ENCODE measurements at places on chromosomes 7 and 10.

DNA sequence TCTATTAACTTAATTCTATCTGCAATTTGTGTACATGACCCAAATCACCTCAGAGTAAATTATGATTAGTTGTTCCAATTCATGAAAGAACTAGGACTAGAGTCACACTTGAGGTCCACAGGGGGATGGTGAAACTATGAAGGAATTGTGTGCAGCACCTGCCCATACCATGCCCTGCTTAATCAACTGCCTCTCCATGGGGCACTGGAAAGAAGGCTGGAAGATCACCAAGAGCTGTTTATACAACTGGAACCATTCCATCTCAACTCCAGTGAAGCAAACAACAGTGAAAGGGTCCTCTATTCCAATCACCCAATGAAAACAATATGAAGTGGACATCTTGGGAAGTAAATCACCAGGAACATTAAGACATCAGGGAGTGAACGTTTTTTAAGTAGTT lies 98.7 kb upstream of the SEMA3D start:
- DNase-seq = no peak

- DNase-seq = no peak
These were observed 129.0 kb downstream of the GPAM start for GRCh38 chr10:112054516-112054915.

DNA sequence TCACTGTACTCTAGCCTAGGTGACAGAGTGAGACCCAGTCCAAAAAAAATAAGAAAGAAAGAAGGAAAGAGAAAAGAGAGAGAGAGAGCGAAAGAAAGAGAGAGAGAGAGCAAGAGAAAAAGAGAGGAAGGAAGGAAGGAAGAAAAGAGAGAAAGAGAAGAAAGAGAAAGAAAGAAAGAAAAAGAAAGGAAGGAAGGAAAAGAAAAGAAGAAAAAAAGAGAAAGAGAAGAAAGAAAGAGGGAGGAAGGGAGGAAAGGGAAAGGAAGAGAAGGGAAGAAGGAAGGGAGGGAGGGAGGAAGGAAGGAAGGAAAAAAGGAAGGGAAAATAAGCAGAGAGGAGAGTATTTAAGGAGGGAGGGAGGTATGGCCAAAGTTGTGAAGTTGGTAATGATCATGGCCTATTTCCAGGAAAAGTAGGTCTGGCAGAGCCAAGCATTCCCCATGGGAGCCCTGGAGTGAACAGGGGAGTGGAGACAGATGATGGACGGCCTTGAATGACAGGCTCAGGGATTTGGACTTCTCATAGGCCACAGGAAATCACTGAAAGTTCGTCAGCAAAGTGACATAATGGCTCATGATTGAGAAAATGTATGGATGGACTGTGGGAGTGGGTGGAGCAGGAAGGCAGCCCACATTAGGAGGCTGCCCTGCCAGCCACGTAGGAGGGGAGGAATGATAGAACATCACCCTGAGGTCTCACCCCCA lies 44.8 kb upstream of the CUX1 start:
- no peak for DNase-seq

- no peak for DNase-seq
These were observed 34.6 kb upstream of the ZNF273 start for GRCh38 chr7:64868499-64868898.

- DNase-seq = no peak
These were observed 42.0 kb downstream of the GOLGA7B start for GRCh38 chr10:97891497-97892167.

DNA sequence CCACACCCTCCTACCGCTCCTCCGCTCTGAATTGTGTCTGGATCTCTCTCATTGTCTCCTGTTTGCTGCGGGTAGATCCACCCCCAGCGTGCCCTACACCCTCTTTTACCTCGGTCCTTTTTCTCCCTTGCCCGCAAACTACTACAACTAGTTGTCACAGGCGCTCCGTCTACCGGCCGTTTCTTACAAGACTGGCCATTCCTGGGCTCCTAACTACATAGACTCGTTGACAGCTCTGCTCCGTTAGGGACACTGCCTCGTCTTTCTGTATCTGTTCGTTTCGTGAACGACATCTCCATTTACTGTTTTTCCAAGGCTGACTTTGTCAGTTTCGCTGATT lies 786 bp downstream of the TAF3 start:
- peak; percentile 42 for DNase-seq

GRCh38 chr10:119414081-119414611 lies 128.4 kb downstream of the RGS10 start:
- peak; percentile 60 for DNase-seq

- no peak for DNase-seq
These were observed 140.8 kb upstream of the FAM20C start for GRCh38 chr7:51456-52068.

GRCh38 chr10:58963101-58963534 lies 213.3 kb upstream of the PHYHIPL start:
- no peak for DNase-seq

- DNase-seq = no peak
These were observed 16.3 kb downstream of the MBL2 start for GRCh38 chr10:52756295-52756694.

- no peak for DNase-seq
These were observed 54.5 kb downstream of the PARD3 start for GRCh38 chr10:34760606-34761005.

GRCh38 chr7:74584160-74584954 lies 73.2 kb upstream of the GTF2I start:
- DNase-seq = no peak

DNA sequence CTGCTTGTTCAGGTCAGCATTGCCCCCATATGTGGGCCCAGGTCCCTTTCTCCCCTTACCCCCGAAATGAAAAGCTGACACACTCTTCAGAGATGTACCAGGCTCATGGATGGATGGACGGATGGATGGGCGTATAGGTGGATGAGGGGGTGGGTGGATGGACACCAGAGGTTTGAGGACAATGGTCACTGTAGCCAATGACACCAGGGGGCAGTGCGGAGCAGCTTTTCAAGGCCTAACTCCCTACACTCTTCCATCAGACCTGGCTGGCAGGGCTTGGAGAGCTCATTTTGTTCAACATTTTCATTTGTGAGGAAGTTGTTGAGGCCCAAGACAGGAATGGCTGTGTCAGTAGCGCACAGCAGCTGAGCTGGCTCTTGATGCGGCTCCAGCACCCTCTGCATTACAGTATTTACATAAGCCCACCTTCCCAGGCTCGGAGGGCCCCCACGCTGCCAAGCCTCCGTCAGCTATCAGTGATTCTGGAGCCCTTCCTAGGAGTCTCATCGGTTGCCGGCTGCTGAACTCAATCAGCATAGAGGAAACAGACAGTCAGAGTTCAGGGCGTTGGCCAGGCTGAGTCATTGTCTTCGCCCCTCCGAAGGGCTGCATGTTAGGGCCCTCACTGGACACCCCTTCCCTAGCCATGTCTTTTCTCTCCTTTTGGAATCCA lies 11.6 kb upstream of the FFAR4 start:
- peak; percentile 79 for DNase-seq

- no peak for DNase-seq
These were observed 142.6 kb downstream of the RNLS start for GRCh38 chr10:88440541-88440940.

- no peak for DNase-seq
These were observed 53.1 kb upstream of the GTF2IRD1 start for GRCh38 chr7:74400420-74401136.

- DNase-seq = no peak
These were observed 147.6 kb upstream of the CSTF2T start for GRCh38 chr10:51846856-51847506.

GRCh38 chr7:12323415-12323814 lies 80.2 kb downstream of the VWDE start:
- DNase-seq = no peak

DNA sequence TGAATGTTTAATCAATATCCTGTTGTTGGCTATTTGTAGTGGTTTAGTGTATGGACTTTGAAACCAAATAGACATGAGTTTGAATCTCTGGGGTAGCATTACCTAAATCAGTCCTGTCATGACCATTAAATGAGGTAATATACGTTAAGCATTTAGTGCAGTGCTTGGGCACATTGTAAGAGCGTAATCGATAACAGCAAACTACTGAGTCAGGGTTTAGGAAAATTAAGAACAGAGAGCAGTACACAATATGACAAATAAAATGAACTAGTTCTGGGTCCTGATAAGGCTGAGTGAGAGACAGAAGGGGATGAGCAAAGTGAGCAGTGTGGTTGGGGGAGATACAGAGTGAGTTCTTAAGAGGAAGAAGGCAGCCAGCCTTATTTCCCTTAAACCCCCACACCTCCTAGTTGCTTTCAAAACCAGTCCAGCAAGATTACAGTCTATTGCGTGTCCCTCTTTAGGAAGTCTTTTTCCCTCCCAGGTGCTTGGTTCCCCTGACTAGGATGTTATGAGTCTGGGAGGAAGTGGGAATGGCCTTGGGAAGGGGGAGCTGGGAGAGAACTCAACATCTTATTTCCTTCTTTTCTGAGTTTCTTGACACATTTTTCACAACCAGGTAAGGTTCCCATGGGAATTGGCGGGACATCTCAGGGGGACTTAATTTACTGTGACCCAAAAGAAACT lies 171.0 kb downstream of the SND1 start:
- DNase-seq = no peak

DNA sequence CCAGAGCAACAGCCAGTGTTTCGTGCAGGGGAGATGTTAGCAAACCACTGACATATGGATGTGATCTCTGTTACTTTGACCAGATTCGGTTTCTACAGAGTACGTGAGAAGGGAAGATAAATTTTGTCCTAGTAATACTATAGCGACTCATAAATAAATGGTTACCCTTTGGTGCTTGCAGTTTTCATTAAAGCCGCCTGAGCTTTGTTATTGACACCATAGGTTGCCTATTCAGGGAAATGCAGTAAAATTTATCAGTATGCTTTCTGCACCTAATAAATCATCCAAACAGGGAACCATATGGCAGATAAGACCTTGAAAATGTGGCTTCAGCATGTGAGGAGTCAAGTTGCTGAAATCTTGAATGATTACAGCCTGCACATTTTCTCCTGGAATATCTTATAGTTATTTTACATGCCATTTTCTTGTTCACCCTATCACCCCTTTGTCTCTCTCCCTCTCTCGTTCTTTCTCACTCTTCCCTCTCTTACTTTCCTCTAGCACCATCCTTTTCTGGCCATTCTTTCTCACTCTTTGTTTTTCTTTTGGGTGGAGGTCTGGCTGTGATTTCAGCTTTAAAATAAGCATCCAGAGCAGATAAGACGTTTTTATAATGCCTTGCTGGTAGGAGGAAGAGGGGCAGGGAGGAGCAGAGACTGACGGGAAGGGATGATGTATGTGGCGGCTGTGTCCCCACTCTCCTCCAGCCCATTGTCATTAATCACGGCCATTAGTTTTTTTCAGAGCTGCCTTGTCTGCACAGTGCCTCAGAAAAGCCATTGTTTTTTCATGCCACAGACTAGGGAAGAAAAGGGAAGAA lies 182.5 kb downstream of the LRMDA start:
- no peak for DNase-seq

DNA sequence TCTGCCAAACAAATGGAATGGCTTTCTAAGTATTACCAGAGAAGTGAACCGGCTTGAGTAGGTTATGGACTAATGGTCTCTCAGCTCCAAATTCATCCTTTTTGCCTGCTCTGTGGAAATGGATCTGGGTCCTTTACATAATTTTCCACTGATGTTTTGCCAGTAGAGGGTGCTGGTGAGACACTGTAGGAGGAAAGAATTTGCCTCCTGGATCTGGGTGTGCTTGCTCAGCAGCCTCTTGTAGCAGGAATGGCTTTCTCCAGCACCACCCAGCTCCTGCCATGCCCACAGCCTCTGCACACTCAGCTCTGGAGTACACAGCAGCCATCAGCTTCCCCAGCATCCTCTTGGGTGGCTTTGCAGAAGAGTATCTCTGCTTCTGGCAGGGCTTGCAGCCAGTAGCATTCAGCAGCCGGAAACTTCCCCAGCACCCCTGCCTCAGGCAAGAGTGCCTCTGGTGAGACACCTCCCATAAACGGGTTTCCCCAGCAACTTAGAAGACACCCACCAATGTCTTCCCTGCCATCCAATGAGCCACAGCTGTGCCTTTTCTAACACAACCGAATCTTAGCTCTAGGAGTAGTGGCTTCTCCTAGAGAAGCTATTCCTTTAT lies 235.0 kb upstream of the PLPP4 start:
- DNase-seq = no peak

DNA sequence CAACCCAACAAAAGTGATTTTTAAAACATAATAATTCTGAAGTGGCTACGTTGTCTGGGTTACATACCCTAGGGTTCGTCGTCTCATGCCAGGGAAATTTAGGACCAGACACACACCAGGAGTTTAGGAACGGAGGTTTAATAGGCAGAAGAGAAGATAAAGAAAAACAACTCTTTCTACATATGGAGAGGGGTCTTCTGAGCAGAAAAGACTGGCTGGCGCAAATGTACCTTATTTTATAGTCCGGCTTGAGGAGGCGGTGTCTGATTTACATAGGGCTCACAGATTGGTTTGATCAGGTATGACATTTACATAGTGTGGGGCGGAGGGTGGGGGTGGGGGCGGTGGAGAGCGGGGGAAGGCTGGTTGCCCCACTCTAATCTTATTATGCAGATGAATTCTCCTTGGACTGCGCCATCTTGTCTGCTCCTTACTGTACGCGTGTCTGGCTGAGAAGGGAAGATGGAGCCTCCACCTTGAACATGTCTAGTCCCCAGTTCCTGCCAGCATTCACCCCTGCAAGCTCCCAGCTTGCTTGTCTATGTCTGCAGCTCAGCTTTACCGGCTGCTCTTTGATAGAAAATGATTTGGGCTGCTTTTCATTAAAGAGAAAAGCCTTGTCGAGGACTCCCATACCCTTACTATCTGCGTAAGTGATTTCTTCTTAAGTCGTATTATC lies 98.7 kb downstream of the RALA start:
- DNase-seq = no peak

- DNase-seq = no peak
These were observed 48.9 kb downstream of the CUX1 start for GRCh38 chr7:101866328-101866727.

- DNase-seq = no peak
These were observed 153.6 kb downstream of the DYNC1I1 start for GRCh38 chr7:95925971-95926370.

DNA sequence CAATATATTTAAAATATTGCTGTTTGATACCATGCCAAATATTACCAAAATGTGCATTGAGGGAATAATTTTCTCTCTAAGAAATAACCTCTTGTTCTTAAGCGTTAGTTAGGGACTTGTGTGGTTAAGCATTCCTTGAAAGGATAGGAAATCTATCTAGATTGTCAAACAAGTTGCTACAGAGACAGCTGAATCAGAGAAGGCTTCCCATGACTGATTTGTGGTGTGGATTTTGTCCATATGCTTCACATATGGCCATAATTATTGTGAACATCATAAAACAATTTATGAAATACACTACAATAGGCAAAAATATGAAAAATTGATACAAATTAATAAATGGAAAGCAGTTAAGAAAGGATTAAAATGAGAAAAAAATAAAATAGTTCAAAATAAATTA lies 96.3 kb downstream of the GNAT3 start:
- DNase-seq = no peak
